AG20443 (cell line): ENCODE measurements at places on chromosomes 1 and 21.
A peak's percentile ranks its signal among the peaks of the same experiment; 100 is the strongest.

DNA sequence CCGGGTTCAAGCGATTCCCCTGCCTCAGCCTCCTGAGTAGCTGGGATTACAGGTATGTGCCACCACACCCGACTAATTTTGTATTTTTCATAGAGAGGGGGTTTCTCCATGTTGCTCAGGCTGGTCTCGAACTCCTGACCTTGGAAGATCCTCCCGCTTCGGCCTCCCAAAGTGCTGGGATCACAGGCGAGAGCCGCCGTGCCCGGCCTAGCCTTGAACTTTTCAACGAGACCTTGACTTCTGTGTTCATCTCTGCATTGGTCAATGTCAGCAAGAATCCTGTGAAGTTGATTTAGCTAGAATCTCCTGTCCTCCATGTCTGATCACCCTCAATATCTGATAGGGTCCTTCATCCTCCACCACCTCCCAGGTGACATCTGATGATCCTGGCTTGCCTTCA, 11.4 kb upstream of the CNR2 start:
- no peak for DNase-seq

DNA sequence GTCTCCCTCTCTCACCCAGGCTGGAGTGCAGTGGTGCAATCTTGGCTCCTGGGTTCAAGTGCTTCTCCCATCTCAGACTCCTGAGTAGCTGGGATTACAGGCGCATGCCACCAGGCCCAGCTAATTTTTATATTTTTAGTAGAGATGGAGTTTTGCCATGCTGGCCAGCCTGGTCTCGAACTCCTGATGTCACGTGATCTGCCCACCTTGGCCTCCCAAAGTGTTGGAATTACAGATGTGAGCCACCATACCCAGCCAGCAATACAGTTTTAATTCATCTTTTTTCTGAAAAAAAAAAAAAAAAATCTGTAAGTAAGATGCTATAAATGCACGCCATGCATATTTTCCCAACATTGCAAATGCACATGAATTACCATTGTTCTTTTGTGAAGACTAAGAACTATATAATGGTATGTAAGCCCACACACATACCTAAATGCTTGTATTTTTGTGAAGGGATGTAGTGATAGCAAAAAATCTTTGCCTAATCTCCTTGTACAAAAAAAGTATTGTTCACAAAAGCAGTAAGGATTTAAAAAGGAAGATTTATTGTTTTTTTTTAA, 8.0 kb downstream of the LAMC2 start:
- no peak for DNase-seq

DNA sequence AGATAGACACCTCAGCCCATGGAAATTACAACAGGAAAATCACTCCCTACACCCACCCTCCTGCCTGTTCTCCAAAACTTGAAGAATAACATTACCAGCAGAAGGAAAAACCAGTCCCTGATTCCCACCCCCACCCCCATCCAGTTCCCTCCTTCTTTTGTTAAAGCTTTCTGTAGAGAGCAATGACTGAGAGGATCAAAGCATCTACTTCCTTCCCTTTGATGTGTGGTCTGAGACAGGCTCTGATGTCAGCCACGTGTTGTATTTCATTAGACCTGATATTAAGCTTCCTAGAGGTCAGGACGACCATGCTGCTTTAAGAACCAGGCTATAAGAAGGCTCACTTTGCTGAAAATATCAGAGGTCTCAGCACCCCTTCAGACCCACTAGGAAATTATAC, 73.9 kb upstream of the HAO2 start:
- DNase-seq, result no peak

DNA sequence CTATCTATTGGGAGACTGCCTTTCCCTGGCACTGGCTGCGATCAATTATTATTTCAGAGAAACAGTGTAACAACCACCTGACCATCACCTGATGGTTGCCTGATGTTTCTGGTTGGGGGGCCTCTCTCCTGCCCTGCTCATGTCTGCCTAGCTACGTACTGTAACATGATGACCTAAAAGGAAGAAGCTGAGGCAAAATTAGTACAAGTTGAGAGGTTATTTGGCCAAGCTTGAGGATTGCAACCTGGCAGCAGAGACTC, 58.3 kb downstream of the OLFML3 start:
- no peak for DNase-seq

GRCh38 chr1:81850031-81850430, 49.3 kb downstream of the ADGRL2 start:
- DNase-seq, result no peak

DNA sequence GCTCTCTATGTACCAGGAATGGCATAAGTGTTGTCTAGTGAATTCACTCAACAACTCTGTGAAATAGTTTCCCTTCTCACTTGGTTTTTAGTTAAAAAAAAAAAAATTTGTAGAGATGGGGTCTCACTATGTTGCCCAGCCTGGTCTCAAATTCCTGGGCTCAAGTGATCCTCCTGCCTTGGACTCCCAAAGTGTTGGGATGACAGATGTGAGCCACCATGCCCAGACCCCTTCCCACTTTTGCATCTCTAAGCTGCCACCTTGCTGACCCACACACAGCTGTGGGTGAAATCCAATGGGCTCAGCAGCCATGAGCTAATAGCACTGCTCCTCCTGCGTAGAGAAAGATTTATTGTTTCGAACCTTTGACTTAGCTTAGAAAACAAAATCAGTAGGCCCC, 33.5 kb downstream of the NEK2 start:
- DNase-seq, result no peak

DNA sequence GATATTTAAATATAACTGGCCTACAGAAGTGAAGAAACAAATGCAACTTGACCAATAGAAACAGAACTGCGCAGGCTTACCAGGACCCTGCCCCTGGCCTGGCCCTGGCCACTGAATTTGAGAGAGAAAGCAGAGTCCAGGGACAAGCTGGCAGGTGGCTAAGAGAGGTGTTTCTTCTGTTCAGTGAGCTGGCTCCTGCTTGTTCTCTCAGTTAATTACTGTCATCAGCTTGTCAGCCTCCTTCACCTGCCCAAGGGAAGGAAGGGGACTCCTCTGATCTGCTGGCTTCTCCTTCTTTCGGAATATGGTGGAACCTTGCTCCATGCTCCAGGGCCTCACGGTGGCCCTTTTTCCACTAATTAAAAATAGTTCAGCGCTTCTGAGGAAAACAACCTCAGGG, 388.4 kb downstream of the DISC1 start:
- no peak for DNase-seq

GRCh38 chr1:188249811-188250210, 1421.1 kb downstream of the PLA2G4A start:
- no peak for DNase-seq

DNA sequence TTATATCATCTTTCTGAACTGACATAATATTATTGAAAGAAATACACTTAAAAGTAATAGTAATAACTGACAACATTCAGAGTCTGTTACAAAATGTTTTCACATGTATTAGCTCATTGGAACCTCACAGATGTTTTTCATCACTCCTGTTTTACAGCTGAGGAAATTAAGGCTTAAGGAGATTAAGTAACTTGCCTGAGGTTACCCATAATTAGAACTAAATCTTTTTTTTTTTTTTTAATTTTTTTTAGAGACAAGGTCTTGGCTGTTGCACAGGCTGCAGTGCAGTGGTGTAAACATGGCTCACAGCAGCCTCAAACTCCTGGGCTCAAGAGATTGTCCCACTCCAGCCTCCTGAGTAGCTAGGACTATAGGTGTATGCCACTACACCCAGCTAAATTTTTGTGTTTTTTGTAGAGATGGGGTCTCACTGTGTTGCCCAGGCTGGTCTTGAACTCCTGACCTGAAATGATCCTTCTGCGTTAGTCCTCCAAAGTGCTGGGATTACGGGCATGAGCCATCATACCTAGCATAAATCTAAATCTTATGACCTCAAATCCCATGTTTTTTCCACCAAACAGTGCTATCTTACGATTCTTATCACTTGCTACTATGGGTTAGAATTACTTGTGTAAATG, 64.7 kb upstream of the MACF1 start:
- DNase-seq, result no peak

DNA sequence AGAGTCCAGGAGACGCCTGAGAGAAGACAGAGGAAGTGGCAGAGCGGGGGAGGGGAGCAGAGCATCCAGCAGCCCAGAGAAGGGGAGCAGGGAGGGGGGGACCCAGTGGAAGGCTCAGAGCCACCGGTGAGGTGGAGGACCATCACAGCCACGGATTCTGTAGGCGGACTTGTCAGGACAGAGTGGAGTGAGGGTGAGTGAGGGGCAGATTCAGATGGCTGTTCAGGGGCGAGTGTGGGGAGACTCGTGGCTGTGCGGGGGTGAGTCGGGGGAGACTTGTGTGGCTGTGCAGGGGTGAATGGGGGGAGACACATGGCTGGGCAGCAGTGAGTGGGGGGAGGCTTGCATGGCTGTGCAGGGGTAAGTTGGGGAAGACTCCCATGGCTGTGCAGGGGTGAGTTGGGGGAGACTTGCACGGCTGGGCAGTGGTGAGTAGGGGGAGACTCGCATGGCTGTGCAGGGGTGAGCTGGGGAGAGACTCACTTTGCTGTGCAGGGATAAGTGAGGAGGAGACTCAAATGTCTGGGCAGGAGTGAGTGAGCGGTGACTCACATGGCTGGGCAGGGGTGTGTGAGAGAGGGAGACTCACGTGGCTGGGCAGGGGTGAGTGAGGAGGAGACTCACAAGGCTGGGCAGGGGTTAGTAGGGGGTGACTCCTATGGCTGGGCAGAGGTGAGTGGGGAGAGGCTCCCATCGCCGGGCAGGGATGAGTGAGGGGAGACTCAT, 56.8 kb upstream of the ABCG1 start:
- DNase-seq, result no peak

GRCh38 chr1:17089506-17089905, 29.7 kb downstream of the PADI2 start:
- DNase-seq, result no peak

- no peak for DNase-seq
Measured at GRCh38 chr1:219587401-219587800, 25.5 kb downstream of the ZC3H11B start.

- no peak for DNase-seq
Measured at GRCh38 chr1:200366577-200367253, 43.1 kb downstream of the ZNF281 start.

GRCh38 chr1:216459651-216460207, 36.5 kb upstream of the USH2A start:
- no peak for DNase-seq

DNA sequence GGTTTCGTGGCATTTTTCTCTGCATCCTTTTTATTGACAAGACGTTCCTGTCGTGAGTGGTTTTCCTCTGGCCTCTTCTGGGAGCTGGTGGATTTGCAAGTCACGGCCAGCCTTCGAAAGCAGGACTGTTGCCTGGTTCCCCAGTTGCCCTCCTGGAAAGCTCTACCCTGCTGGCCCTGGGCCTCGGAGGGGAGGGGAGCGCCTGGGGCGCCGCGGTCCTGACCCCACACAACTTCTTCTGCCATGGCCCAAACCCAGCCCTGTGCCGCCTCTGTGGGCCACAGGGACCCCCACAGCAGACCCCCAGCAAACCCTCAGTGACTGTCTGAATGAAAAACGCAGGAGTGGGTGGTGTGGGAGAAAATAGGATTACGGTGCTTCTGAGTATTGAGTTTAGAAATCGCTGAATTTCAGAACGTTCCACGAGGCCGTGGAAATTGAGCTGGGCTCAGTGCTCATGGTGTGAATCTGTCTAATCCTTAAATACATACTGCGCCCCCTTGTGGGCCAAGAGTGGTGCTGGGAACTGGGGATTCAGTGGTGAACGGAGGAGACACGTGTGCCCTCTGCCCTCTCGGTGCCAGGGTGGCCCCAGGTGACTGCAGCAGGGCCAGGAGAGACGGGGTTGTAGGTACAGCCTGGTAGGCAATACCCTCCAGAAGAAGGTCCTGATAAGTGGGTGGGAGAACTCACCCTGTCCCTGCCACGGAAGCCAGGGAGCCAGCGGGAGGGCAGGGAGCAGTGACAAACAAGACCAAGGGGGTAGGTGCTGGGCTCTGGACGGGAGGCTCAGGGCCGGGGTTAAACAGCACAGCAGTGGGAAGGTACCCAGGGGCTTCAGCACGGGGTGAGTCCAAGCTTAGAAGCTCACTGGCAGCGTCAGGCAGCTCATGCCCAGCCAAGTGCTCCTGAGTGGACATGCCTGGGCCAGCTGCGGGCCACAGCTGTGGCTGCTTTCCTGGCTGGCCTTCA, 101.2 kb upstream of the COL6A1 start:
- DNase-seq, result peak; percentile 86

DNA sequence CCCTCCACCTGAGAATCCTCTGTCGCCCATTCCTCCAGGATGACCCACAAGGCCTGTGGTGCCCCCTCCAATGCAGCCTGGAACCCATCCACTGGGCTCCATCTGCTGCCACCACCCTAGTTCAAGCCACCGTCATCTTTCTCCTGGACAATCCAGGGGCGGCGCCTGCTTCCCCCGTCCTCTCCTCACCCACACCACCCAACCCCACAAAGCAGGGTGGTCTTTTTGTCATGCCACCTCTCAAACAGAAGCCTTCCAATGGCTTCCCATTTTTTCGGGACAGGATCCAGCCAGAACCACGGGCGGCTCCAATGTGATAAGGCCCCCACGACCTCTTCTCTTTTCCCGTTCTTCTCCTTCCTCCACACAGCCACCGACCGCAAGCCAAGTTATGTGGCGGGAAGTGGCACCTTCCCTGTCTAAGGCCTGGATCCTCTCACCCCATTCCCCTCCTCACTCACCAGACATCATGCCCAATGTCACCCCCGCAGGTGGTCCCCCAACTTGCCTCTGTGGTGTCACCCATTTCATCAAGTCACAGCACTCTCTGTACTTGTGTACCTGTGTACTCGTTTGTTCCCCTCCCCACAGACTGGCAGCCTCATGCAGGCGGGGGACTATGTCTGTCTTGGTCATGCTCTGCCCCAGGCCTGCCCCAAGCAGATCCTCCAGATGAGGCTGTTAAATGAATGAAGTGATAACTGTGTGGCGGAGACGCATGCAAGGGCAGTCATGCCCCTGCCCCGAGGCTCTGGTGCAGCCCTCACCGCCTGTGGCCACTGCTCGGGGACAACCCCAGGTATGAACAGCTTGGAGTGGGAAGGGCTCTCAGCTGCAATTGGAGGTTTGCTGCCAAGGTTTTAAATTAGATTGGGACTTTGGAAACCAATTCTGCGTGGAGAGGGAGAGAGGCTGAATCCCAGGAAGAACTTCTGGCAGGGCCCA, 11.0 kb downstream of the UBXN11 start:
- DNase-seq, result no peak

GRCh38 chr21:44710294-44710665, 1.1 kb downstream of the TSPEAR start:
- no peak for DNase-seq

- DNase-seq, result no peak
Measured at GRCh38 chr1:171494076-171494475, 8.7 kb downstream of the PRRC2C start.

- DNase-seq, result no peak
Measured at GRCh38 chr1:187665483-187665882, 836.7 kb downstream of the PLA2G4A start.

GRCh38 chr1:112454316-112454715, 54.4 kb upstream of the WNT2B start:
- DNase-seq, result no peak

- no peak for DNase-seq
Measured at GRCh38 chr1:44515416-44515815, 110.4 kb downstream of the RNF220 start.

- peak; percentile 88 for DNase-seq
Measured at GRCh38 chr1:182185842-182186756, 124.6 kb upstream of the ZNF648 start.

- no peak for DNase-seq
Measured at GRCh38 chr1:204448344-204448964, 36.8 kb upstream of the PPP1R15B start.

GRCh38 chr1:175820456-175821025, 77.1 kb upstream of the TNR start:
- DNase-seq, result no peak
